ENCODE measurements at places on chromosomes 2 and 18.

- DNase-seq: no peak
Measured at GRCh38 chr2:159712929-159713420, 669 bp downstream of the MARCHF7 start.

DNA sequence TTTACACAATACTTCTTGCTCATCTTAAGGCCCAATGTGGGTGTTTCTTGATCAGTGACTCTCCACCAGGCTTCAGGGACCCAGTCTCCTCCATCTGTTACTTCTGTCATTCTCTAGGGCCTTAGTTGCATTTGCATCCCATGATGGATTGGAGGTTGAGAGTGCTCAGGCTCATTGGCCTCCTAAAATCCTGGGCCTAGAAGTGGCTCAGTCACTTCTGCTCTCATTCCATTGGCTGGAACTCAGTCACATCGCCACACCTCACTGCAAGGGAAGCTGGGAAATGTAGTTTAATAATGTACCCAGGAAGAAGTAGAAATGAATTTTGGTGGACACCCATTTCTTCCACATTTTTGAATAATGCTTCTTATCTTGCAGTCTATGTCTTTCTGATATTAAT is 223.5 kb downstream of the HRH4 start:
- no peak for DNase-seq

GRCh38 chr2:128513961-128514283 is 195.3 kb upstream of the HS6ST1 start:
- DNase-seq: no peak

DNA sequence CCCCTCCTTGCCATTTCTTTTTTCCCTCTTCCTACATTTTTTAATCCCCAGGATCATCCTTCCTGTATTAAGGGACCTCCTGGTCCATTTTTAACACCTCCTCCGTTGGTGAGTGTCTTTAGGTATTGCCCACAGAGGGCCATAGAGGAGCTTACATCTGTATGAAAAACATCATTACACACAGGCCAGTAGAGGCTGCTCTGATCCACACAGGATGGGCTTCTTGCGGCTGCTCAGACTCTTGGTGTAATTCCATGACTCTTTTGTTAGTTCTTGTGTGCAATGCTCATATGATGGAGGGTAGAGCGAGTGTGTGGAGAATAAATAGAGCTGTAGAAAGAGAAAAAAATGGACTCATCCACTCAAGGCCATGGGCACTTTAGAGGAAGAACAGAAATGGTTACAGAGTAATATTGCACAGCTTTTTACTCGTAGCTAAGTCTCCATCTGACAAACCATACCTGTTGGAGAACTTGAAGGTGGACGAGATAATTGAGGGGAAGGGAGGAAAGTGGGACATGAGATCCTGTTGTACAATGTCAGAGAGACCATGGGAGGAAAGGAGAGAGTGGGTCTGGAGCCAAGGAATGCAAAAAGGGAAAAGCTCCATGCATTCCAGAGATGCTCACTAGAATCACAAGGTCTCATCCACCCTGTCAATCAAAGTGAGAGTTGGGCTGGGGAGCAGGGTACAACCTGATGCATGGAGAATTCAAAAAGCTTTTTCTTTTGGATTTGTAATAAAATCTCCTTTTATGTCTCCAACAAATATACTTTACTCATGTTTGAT is 129.7 kb upstream of the TNP1 start:
- no peak for DNase-seq

GRCh38 chr2:222436040-222436413 is 11.7 kb downstream of the SGPP2 start:
- no peak for DNase-seq

- DNase-seq: no peak
Measured at GRCh38 chr2:200985799-200986198, 22.3 kb upstream of the ORC2 start.

- DNase-seq: no peak
Measured at GRCh38 chr2:200063155-200063554, 107.8 kb downstream of the MAIP1 start.

- no peak for DNase-seq
Measured at GRCh38 chr18:55323051-55323994, 264.7 kb downstream of the TCF4 start.

GRCh38 chr2:29011418-29012060 is 30.4 kb downstream of the TOGARAM2 start:
- peak; percentile 40 for DNase-seq

GRCh38 chr2:45285771-45286390 is 276.6 kb upstream of the SIX2 start:
- DNase-seq: no peak

DNA sequence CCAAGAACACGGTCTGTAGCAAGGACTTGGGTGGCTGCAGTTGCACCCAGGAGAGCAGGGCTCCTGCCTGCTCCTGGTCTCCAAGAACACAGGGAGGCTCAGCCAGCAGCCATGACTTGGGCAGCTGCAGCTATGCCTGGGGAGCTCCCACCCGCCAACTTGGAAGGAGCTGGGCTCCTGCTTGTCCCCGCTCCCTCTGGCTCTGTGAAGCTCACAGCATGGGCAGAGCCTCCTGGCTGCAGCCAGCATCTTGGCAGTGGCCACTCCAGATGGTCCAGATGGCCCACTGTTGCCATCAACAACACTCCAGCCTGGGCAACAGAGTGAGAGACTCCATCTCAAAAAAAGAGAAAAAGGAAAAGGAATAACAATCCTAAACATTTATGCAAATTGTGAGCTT is 5.2 kb downstream of the ZSCAN30 start:
- DNase-seq: no peak

- DNase-seq: no peak
Measured at GRCh38 chr18:61883547-61883946, 9.3 kb downstream of the RNF152 start.

- no peak for DNase-seq
Measured at GRCh38 chr2:181419129-181419855, 37.9 kb upstream of the ITGA4 start.

Data from stimulated activated CD4-positive, alpha-beta T cell treated with anti-CD3 and anti-CD28 coated beads, Interleukin-1b, Interleukin-23, amount 100 ng/mL, for 1 hour (primary cell).